ENCODE measurements at places on chromosomes 7 and 10.

DNA sequence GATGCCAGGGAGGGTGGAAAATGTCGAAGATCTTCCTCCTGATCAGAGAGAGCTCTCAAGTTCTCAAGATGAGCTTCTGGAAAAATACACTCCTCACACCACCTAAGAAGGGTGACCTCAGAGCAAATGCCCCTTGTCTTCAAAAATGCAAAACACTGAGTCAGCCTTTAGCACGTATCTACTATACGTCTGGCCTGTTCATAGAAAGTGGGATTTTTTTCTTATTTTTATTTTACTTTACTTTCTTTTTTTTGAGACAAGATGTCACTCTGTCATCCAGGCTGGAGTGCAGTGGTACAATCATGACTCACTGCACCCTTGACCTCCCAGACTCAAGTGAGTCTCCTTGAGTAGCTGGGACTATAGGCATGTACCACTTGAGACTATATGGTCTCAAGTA is 57.1 kb downstream of the AFAP1L2 start:
- no peak overlapping the region for H3K27ac ChIP-seq
- DNase-seq = no peak

DNA sequence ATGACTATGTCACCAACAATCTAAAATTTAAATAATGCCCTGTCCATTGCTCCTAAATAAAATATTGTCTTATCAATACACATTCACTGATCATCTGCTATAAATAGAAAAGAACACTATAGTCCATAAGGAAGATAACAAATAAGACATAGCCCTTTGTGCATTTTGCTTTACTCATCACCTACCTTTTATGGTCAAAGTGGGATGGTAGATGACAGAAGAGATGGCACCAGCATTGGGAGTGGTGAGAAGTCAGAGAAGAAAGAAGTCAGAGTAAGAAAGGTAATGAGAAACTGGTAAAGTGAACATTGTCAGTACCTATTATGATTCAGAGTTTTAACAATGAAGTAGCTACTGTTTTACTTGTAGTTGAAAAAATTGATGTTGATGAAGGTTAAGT is 31.1 kb downstream of the SEMA3E start:
- H3K27me3 ChIP-seq = no peaks in the 10 kb centered on the region
- H3K4me1 ChIP-seq = peaks cover 5% of the 10 kb centered on the region
- no peak for DNase-seq

GRCh38 chr7:132933072-132933458 is 148.8 kb downstream of the CHCHD3 start:
- no peaks in the 10 kb centered on the region for H3K27me3 ChIP-seq
- H3K27ac ChIP-seq = no peak overlapping the region
- H3K4me1 ChIP-seq = no peaks in the 10 kb centered on the region
- no peaks in the 10 kb centered on the region for H3K36me3 ChIP-seq
- H3K4me3 ChIP-seq = no peak overlapping the region

- no peak overlapping the region for H3K4me3 ChIP-seq
- DNase-seq = no peak
- no peaks in the 10 kb centered on the region for H3K36me3 ChIP-seq
- no peaks in the 10 kb centered on the region for H3K27me3 ChIP-seq
These were observed 158.9 kb upstream of the HDAC9 start for GRCh38 chr7:18336626-18337025.

- DNase-seq = no peak
- H3K27ac ChIP-seq = no peak overlapping the region
- no peak overlapping the region for H3K4me3 ChIP-seq
- H3K4me1 ChIP-seq = peaks cover 7% of the 10 kb centered on the region
These were observed 21.9 kb upstream of the CPN1 start for GRCh38 chr10:100103581-100103980.

GRCh38 chr7:105689067-105689819 is 108.0 kb upstream of the EFCAB10 start:
- no peak for DNase-seq
- H3K27me3 ChIP-seq = no peaks in the 10 kb centered on the region
- H3K27ac ChIP-seq = no peak overlapping the region
- no peak overlapping the region for H3K4me3 ChIP-seq
- no peaks in the 10 kb centered on the region for H3K4me1 ChIP-seq

DNA sequence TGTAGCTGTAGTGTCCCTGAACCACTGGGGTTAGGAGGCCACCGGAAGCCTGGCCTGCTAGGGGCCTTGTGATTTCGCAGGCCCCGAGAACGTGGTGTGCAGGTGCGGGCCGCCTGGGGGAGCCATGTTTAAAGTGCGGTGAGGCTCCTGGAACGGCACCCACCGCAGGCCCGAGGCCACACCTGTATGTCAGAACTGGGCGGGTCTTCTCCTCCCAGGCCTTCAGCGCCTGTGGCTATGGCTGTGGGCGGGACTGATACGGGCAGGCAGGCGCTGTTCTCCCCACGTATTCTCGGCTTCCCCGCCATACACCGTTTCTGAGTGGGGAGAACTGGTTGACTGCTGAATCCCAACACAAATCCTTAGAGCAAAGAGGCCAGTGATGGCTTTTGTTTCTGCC is 74.8 kb downstream of the DNAJB6 start:
- no peaks in the 10 kb centered on the region for H3K27me3 ChIP-seq
- H3K4me3 ChIP-seq = no peak overlapping the region
- H3K4me1 ChIP-seq = peaks cover 8% of the 10 kb centered on the region
- H3K27ac ChIP-seq = peak overlapping the region; percentile 62
- DNase-seq = peak; percentile 63

- H3K27me3 ChIP-seq = no peaks in the 10 kb centered on the region
- no peak overlapping the region for H3K4me3 ChIP-seq
- no peak overlapping the region for H3K27ac ChIP-seq
- H3K36me3 ChIP-seq = no peaks in the 10 kb centered on the region
- DNase-seq = no peak
These were observed 85.3 kb downstream of the FAM241B start for GRCh38 chr10:69715156-69715898.
